ENCODE measurements at places on chromosomes 1 and 21.

GRCh38 chr1:20342294-20343148 lies 51.8 kb downstream of the VWA5B1 start:
- no peak for DNase-seq

- no peak for DNase-seq
Observed at GRCh38 chr1:41723786-41724185, 194.9 kb downstream of the HIVEP3 start.

DNA sequence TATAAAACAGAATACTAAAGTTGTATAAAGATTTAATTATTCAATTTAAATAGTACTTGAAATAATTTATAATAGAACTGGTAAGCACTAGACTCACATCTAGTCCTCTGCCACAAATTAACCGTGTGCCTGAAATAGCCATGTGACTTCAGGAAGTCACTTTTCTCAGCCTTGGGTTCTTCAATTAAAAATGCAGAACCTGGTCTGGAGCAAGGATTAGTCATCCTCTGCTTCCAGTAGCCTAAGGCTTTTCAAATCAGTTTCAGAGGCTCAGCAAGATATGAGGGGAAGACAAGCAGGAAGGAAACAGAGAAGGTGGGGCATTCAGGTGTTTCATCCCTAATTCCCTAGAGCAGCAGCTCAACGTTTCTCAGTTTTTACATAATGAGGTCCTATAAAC lies 23.0 kb downstream of the DPH5 start:
- DNase-seq = no peak

DNA sequence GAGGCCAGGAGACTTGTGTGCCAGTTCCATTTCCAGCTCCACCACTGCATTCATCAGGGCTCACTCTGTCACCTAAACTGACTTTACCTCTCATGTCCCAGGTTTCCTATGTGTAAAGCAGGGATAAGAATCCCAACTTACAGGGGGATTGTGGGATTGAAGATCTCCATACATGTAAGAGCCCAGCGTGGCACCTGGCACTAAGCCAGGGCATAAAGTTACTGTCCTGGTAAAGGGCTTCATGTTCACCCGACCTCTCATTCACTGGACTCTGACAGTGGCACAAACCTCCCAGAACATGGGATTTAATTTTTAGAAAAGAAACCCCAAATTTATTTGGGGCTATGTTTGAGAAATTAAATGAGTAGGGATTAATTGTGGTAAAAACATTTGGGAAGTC lies 8.9 kb upstream of the IGFN1 start:
- DNase-seq = no peak

Measured in T-helper 2 cell (primary cell).